ENCODE measurements at places on chromosomes 1 and 21. TPM values are rescaled to one million over a fixed set of nuclear protein-coding genes. Genes with fewer than 3 reads are reported as not detected.
A peak's percentile ranks its signal among the peaks of the same experiment; 100 is the strongest.

Gene SLC6A17
- total RNA-seq = under 0.01 TPM

DNA sequence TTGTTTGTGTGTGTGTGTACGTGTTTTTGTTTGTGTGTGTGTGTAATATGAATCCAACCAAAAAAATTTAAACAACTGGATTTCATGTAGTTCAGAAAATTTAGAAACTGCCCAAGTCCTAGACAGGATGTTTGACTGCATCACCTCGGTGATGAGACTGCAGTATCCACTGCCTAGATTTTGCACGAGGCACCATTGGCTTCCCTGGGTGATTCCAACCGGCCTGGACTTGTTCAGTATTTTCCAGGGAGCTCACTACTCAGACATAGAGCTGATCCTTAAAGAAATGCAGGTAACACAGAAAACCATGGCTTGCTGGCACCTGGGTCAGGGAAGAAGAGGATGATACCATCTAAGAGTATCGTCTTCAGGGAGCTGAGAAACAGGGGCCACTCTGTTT, 18.2 kb upstream of the KCNK2 start:
- no peaks in the 10 kb centered on the region for H3K36me3 ChIP-seq
- H3K4me3 ChIP-seq = no peak overlapping the region
- no peaks in the 10 kb centered on the region for H3K27me3 ChIP-seq
- H3K27ac ChIP-seq = no peak overlapping the region

DNA sequence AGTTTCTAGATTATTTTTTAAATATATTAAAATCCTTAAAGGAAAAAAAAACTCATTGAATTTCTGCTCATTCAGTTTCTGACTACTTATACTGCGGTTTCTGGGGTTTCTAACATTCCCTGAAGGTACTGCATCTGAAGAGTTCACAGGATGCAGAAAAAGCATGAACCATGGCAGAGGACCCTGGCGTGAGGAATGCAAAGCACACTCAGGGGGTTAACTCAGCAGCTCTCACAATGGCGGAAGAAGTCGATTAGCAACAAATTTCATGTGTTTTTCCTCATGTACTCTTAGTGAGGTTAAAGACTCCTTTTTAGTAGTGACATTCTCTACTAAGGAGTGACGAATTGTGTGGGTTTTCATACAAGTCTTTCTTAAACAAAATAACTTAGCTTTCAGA, 975.6 kb downstream of the NCAM2 start:
- H3K4me3 ChIP-seq = no peak overlapping the region
- no peaks in the 10 kb centered on the region for H3K36me3 ChIP-seq
- H3K27me3 ChIP-seq = no peaks in the 10 kb centered on the region
- H3K27ac ChIP-seq = no peak overlapping the region
- no peaks in the 10 kb centered on the region for H3K4me1 ChIP-seq

DNA sequence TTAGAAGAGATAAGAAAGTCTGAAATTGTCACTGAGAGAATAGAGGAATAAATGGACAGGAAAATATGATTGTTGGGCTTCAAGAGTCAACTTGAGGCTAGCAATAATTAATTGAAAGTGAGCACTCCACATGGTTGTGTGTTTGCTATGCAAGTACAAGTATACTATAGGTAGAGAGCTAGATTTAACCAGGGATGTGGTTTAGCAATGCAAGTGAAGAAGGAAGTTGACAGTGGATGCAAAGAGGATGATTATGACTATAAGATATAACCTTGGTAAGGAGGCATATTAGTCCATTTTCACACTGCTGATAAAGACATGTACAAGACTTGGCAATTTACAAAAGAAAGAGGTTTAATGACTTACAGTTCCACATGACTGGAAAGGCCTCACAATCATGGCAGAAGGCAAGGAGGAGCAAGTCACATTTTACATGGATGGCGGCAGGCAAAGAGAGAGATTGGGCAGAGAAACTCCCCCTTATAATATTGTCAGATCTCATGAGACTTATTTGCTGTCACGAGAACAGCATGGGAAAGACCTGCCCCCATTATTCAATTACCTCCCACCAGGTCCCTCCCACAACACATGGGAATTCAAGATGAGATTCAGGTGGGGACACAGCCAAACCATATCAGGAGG, 47.3 kb downstream of the DTL start:
- no peaks in the 10 kb centered on the region for H3K36me3 ChIP-seq
- H3K4me1 ChIP-seq = no peaks in the 10 kb centered on the region
- no peak overlapping the region for H3K4me3 ChIP-seq
- no peak overlapping the region for H3K27ac ChIP-seq
- DNase-seq = no peak

GRCh38 chr1:181490740-181491712, 7.7 kb downstream of the CACNA1E start:
- H3K36me3 ChIP-seq = no peaks in the 10 kb centered on the region
- H3K4me1 ChIP-seq = no peaks in the 10 kb centered on the region
- H3K27me3 ChIP-seq = no peaks in the 10 kb centered on the region
- peak; percentile 72 for DNase-seq

All from tibial nerve (tissue), 4 donors.